WTC11 (cell line): ENCODE measurements at places on chromosomes 6 and 20.

- DNase-seq, result no peak
Measured at GRCh38 chr20:47054945-47055344, 160.3 kb downstream of the EYA2 start.

- DNase-seq, result no peak
Measured at GRCh38 chr6:64233746-64234145, 598.1 kb downstream of the PHF3 start.

DNA sequence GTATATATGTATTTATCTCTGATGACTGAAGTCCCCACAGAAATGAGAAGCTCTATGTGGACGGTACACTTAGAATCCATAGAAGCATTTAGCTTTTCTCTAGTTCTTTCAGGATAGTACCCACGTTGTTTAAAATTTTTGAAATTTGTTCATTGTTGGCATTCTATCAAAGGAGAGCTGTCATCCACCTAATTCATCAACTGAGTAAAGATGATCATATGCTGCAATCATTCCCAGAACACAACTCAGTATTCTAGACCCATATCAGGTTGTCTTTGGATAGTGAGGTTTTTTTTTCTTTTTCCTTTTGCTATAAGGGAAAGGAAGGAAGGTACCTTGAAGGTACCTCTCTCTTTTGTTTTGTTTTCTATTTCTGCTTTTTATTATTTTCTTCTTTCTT, 9.3 kb downstream of the SERAC1 start:
- no peak for DNase-seq

- no peak for DNase-seq
Measured at GRCh38 chr6:159360306-159360705, 191.1 kb downstream of the FNDC1 start.

- DNase-seq, result no peak
Measured at GRCh38 chr20:25418776-25419175, 11.3 kb downstream of the GINS1 start.

GRCh38 chr20:63956664-63957003, 418 bp upstream of the UCKL1 start:
- DNase-seq, result no peak

DNA sequence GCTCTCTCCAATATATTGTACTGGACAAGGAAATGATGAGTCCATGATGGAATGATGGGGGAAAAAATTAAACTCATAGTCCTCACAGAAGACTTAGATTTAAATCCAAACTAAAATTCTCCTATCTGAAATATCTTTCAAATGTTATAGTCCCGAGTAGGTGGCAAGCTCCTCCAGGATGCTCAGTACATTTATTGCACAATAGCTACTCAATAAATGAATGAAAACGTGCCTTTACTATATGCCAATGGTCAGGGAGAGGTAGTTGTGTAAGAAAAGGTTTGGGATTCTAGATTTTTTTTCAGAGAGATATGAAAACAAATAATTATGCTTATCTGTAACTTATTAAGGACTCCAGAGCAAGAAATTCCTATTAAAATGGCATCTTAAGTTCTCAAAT, 32.8 kb downstream of the HS3ST5 start:
- DNase-seq, result no peak

DNA sequence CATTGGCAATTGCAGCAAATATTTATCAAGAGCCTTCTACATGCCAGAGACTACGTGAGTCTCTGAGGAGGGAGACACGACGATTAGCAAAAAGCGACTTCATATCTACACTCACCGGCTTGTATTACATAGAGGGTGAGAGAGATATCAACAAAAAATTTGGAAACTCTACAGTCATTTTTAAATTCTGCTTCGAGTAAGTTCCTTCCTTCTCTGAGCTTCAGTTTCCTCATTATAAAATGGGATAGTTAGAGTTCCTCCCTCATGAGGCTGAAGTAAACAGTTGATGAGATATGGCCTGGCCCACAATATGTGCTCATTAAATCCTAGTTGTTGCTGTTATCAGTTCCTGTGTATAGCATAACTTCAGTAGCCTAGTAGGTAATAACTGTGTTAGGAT, 64.1 kb upstream of the SIRPA start:
- no peak for DNase-seq

DNA sequence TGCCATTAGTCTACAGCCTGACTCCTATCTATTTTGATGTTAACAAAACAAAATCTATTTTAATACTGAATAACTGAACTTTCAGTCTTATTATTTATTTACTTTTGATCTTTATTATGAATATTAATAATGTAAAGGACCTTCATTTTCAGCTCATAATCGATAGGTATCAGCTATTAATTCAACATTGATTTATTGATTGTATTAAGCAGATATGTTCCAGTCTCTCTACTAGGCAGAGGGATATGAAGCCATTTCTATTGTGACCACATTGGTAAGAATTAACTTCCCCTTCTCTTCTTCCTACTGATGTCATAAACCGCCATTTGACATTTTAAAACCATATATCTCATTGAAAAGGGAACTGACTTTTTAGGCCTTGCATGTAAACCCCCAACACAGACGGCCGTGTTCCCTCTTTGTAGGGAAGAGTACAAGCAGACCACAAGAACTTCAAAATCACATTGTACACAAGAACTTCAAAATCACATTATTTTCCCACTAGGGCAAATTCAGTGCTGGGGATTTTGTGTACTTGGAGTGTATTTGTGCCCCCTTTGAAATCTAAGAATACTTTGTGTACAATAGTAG, 69.5 kb upstream of the FABP7 start:
- DNase-seq, result no peak

- DNase-seq, result no peak
Measured at GRCh38 chr6:21214738-21215448, 378.7 kb upstream of the SOX4 start.

DNA sequence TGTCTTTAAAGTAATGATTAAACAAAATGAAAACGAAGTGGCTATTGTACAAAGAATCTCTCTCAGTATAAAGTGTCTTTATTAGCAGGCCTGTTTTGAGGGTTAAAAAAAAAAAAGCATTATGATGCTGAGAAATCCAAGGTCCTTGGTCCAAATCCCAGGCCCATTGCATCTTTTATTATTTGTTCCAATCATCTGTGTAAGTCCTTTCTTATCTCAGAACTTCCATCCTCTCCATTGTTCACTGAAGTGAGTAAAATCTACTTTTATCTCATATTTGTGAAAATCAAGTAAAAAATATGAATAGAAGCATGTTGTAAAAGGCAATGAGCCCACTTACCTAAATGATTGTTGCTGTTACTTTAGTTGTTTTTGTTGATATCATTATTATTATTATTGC, 499.1 kb upstream of the JAG1 start:
- DNase-seq, result no peak

DNA sequence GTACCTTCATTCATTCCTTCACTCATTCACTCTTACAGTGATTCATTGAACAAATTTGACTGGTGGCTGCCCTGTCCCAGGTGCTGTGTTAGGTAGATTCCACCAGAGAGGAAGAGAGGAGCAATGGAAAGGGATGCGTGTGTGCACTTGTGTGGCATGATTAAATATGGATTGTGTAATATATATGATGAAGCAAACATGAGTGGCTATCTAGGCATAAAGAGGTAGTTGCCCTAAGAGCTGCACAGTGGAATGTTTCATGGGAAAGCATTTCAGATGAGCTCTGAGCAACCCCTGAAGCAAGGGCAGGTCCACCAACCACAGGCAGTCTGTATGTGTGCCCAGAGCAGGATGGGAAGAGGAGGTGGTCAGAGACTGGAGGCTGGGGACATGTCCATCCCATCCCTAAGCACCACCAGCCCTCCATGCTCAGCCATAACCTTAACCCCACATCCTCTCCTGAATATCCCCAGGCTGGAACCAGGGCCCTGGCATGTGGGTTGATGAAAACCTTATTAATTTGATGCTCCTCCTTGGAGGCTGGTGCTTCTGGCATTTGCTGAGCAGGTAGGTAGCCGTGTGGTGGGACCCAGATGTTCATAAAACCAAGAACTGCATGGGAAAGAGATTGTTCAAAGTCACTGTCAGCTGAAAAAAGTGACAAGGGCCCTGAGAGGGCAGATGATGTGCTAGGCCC, 226.2 kb downstream of the SYNDIG1 start:
- no peak for DNase-seq
